KG1 (cell line): ENCODE measurements at places on chromosomes 11 and 22.

DNA sequence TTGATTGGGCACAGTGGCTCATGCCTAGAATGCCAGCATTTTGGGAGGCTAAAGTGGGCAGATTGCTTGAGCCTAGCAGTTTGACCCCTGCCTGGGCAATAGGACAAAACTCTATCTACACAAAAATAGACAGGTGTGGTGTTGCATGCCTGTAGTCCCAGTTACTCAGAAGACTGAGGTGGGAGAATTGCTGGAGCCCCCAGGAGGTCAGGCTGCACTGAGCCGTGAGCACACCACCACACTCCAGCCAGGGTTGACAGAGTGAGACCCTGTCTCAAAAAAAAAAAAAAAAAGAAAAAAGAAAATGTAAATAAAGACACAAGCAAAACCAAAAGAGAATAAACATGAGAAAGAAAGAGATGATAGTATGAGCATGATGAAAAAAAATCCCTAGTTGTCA, 802.4 kb upstream of the ANO3 start:
- DNase-seq: no peak

DNA sequence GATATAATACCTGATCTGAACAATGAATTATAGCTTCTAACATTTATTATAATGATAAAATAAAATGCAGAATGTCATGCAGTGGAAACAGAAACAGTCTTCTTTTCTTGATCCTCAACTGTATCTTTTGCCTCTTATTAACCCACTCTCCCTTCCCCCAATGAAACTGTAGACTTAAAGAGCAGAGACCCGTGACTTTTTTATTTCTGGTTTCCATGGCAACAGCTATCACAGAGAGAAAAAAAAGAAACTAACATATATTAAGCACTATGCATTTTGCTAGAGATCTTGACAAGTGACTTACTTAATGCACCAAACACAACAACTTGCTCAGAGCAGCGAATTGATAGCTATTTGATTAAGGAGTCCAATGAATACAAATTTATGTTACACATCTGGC, 69.3 kb downstream of the RAB38 start:
- no peak for DNase-seq

GRCh38 chr11:31967404-31968130, 123.3 kb upstream of the RCN1 start:
- no peak for DNase-seq

DNA sequence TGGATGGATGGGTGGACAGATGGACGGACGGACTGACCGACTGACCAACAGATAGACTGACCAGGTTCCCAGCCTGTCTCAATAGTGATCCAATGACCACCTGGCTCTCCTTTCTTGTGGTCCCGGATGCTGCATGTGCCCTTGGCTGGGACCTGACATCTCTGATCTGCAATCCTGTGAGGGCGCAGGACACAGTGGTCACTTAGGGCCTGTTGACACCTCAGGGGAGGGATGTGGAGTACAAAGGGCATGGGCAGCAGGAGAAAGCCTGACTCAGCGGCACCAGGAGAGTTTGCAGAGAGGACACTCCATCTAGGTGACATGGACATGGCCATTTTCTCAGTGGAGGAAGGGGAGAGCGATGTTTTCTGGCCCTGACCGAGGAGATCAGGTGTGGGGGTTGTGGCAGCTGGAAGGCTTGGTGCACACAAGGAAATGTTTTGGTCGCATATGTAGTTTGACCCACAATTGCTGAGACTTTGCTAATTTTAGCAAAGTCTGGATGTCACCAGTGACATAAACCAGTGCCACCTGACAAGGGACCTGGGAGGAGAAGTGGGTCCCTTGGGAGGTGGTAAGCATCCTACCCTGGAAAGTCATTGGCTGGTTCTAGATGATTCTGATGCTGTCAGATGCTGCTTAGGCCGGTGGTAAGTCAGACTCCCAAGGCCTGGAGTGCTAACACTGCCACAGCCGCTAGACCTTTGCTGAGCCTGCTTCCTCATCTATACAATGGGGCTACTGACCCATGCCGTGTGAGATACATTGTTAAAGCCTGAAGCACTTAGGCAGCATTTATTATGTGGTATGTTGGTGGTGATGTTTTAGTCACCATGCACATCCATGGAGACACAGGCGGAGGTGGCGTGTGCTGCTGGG, 50.7 kb downstream of the CD82 start:
- DNase-seq: no peak

DNA sequence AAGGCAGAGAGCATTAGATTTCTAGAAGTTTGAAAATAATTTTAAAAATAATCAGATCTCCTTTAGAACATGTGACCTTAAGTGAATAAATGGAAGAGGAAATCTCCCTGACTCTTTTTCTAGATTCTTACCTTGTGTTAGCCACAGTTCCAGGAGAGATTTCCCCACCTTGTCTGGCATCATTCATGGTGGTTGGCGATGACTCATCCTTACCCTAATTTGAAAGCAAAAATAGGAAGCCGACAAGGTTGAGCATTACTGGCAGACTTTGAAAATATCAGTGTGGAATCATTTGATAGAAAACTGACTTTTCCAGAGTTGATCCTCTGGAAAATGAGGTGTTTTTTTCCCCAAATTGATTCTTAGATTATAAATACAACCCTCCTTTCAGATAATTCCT, 48.1 kb downstream of the CNTN5 start:
- DNase-seq: no peak

DNA sequence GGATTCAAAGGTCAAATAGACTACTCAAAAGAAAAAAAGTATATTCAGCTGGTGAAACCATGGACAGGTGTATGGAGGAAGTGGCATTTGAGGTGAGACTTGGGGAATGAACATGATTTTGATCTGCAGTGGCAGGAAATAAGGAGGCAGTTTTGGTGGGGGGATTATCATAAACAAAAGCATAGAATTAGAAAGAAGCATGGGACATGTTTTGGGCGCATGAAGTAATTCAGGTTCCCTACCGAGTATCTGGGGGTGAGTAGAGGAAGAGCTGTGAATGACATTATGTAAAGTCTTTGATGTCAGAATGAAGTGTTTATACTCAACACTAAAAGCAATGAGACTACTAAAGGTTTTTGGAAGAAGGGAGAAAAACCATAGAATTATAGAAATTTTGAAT, 3.1 kb downstream of the CLMP start:
- DNase-seq: no peak

- no peak for DNase-seq
These were observed 265.9 kb upstream of the SESN3 start for GRCh38 chr11:95496901-95497300.

- DNase-seq: no peak
These were observed 28.6 kb downstream of the TEF start for GRCh38 chr22:41410311-41410751.

- peak; percentile 72 for DNase-seq
These were observed 5.3 kb upstream of the LRRN4CL start for GRCh38 chr11:62694455-62695167.

DNA sequence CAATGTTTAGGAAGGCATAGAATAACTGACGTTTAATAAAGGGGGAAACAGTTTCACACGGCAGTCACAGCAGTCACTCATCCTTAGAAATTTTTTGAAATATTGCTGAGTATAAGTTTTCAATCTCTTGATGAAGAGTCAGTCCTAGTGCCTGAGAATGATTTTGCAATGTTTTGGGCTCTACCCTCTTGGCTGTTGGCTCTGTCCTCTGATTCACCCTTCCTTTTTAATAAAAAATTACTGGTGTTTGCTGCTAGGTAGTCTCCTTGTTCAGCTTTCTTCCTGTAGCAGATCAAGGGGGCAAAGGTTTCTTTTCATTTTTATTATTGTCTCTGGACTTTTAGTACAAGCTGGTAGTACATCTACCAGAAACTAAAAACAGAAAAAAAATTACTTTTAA, 194.3 kb upstream of the ANO3 start:
- DNase-seq: no peak

- DNase-seq: no peak
These were observed 8.6 kb upstream of the JAM3 start for GRCh38 chr11:134060316-134060715.

DNA sequence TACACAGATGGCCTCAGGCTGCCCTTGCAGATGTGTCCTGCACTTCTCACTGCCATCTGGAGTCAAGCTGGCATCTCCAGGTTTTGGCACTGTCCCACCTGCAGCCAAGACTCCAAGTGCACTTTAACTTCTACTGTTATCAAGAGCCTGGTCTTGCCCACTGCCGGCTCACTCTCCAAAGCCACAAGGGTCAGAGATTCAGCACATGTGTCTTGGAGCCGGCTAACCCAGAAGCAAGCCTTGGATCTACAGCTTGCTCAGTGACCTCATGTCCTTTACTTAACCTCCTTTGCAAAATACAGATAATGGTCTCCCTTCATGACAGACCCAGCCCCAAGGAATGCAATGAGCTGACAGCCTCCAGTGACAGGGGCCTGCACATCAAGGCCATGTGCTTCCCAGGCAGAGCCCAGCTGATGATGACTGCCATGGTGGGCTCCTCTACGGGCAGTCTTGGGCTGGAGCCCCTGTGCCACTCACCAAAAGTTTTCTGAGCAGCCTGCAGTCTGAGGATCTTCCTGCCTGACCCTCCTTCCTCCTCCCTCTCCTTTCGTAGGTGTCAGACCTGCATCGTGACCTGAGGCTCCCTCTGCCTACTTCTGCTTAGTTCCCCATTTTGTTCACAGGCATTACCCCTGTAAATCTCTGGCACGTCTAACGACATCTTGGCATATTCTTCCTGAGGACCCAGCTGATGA, 9.0 kb downstream of the TP53AIP1 start:
- no peak for DNase-seq

GRCh38 chr11:79244241-79244772, 196.5 kb downstream of the TENM4 start:
- no peak for DNase-seq

- DNase-seq: no peak
These were observed 50.7 kb downstream of the TSPAN18 start for GRCh38 chr11:44777209-44778194.

DNA sequence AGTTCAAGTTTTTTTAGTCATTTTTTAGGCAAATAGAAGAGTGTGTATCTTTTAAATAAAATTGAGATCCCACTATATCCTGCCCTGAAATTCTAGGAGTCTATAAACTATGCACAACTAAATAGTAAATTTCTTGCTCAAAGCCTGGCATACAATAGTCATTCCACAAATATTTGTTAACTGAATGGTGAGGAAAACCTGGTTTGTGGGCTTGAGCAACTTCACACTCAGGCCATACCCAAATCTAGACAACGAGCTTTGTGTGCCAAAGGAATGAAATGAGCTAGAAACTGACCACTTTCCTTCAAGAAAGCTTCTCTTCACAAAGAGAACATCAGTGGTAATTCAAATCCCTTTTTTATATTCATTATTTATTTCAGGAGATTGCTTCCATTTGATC, 39.6 kb upstream of the AMOTL1 start:
- DNase-seq: no peak

- DNase-seq: no peak
These were observed 736.0 kb upstream of the CCDC90B start for GRCh38 chr11:84022201-84022600.

DNA sequence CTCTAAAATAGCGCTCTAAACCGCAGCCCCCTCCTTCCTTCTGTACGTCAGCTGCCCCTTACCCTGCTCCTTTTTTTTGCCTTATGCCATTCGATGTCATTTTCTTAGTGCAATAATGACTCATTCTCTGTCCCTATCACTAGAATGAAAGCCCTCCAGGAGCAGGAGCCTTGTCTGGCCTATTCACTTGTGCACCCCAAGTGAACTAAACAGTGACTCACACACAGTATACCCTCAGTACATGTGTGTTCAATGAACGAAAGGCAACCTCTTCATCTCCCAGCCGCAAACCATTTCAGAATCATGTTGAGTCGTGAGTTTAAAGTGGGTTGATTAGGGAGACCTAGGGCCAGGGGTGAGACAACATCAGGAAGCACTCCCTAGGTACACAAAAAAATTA, 50.7 kb upstream of the SPATA19 start:
- no peak for DNase-seq

- DNase-seq: no peak
These were observed 7.5 kb downstream of the C11orf21 start for GRCh38 chr11:2293984-2294925.

GRCh38 chr11:36399236-36399635, 103.1 kb downstream of the PRR5L start:
- DNase-seq: no peak

- DNase-seq: no peak
These were observed 326.7 kb downstream of the BRD1 start for GRCh38 chr22:49500942-49501395.

- no peak for DNase-seq
These were observed at the start of gene SHISA8 for GRCh38 chr22:41915035-41915785. TSS of gene SHISA8 (minus strand) at chr22:41915074. CDS start at chr22:41914667, 407 bp downstream.

DNA sequence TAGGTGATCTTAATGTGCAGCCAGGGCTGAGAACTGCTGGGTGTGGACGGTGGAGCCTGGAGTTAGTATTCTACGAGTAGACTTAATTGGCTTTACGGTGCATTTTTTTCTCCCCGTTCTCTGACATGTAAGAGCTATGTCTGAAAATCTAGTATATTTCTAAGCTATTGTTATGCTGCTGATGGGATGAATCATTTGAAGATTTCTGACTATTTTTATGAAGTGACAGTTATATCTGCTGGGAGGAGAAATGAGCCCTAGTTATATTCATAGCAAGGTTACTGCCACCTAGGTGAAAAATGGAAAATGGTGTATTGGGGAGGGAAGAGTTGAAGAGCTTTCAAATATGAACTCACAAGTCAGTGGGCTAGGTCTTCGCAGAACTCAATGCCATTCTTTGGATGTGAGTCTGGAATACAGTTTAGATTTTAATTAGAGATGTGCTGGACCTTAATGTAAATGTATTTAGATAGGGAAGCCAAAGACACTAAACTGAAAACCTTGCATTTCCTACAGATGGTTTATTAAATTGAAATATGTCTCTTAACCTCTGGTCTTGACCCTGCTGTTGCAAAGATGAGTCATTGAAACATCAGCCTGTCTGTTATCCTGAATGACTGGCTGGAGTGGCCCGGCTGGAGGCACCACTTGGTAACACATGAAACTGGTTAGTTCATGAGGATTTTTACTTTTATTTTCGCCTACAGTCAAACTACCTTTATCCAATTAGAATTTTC, 293.7 kb downstream of the DDX10 start:
- DNase-seq: no peak

GRCh38 chr11:100687054-100687629, at the start of gene ARHGAP42:
TSS of gene ARHGAP42 (plus strand) at chr11:100687288. CDS start at chr11:100687679, 391 bp downstream.
- peak; percentile 65 for DNase-seq

- no peak for DNase-seq
These were observed 961 bp downstream of the KCNA4 start for GRCh38 chr11:30015725-30016412.

- no peak for DNase-seq
These were observed 135.4 kb downstream of the NCAM1 start for GRCh38 chr11:113096648-113097047.

DNA sequence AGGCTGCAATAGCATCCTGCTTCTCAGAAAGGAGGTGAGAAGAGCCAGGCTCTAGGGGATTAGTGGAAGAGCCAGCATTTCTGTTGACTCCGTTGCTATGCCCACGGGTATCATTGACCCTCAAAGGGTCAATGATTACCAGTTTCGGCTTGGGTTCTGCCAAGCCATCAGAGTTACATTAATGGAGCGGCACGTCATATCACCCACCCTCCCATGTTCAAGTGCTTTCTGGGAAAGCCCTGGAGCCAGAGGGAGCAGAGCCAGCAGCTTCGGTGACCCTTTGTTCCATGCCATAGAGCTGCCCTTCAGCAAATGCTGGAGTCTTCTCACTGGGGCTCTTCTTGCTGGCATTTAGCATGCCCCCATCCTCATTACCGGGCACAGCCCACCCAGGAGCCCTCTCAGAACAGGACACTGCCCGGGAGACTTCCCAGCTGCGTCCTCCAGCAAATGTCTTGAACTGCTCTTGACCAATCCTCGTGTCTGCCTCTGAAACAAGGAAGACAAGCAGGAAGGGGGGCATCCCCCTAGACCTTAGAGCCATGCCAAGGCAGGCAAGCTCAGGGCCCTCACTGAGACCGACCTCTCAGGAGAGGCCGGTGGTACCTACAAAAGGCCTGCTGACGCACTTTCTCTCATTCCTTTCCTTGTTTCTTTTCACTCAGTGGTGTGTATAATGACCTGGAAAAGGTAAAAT, 14.6 kb downstream of the KCNJ1 start:
- no peak for DNase-seq
